Stimulated activated CD8-positive, alpha-beta memory T cell treated with anti-CD3 and anti-CD28 coated beads, Interleukin-4, amount 100 ng/mL, for 4 hours (primary cell): ENCODE measurements at places on chromosomes 12 and 14.

DNA sequence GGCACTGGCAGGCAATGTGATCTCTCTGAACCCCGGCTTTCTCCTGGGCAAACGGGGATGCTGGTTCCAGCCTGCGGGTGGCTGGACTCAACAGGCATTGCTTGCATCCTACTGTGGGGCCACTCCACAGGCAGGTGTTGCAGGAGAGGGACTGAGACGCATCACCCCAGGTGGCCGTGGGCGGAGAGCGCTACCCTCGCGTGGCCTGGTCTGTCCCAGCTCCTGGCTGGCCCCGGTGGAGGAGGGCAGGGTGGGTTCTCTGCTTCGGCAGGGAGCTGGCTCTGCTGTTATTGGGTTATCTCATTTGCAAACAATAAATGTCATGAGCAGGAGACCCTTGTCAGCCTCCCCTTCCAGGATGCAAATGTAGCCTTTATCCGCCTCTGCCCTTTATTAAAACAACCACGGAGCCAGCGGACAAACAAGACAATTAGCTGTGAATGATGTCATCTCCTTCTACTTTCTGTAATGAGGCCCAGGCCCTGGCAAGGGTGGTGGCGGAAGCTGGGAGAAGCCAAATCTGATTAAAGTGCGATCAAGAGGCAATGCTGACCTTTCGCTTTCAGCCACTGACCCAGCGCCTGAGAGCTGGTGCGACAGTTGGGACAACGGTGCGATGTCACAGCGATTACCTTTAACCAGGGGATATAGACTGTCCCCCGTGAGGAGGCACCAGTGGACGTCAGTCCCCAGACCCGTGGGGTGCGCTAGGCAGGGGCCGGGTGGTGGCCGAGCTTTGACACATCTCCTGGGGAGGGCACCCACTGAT lies 161.8 kb downstream of the KIF26A start:
- no peak for DNase-seq

DNA sequence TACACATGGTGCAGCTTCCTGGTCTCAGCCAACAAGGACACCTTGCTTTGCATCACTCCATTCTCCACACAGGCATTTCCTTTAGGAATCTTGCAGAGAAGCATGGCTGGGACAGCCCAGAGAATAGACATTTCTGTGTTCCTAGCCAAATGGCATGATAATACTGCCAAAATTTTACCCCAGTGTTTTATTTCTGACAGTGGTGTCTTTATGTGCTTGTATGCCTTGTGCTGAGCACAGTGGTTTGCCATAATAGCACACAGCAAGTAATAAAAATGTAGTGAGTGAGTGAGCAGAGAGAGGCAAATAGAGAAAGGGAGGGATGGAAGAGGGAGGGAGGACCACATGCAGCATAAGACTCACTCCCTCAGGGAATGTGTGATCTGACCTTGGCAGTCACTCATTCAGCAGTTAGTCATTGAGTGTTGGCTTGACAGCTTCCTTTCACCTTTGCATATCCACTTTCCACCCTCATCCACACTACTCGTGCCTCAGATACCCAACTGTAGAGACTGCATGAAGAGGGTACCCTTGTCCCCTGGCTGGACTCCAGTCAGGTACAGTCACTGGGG lies 212.8 kb upstream of the CCDC196 start:
- no peak for DNase-seq

DNA sequence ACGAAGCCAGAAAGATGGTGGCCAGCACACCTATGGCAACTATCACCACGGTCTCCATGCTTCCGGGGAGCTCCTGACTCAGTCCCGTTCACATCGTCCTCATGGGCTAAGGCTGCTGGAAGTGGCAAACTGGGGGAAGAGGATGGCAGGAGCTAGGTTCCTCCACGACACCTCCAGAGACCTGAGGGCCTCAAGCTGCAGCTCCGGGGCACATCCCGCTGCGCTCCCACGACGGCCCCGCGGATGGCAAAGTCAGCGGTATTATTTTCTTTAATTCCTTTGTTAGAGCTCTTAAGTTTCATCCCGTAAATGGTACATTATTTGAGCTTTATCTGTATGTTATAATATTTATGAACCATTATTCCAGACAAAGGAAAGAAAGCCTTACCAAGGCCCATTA lies 190.5 kb downstream of the DACT1 start:
- no peak for DNase-seq

DNA sequence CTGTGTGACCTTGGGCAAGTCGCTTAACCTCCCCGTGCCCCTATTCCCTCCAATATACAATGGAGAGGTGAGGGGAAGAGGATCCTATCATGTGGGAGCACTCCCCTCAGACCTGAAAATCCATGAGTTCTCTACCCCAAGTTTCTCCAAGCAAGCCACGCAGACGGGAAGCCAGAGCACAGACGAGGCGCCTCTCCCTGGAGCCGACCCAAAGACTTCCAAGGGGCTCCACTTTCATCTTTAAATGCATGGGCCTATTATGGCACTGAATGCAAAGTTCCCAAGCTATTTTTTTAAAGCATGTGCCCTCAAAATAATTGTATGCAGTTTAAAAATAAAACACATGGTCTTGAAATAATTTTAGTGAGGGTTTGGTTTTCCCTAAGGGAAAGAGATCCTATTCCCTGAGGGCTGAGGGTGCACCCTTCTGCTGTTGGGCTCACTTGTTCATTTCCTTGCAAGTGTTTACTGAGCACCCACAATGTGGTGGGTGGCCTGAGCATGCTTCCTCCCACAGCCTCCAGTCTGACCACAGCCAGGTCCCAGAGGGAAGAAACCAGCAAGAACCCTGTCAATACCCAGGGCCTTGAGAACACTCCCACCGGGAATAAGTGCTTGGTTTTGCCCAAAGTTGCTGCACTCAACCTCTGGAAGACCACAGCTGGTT lies 14.6 kb downstream of the CMKLR1 start:
- DNase-seq = no peak

DNA sequence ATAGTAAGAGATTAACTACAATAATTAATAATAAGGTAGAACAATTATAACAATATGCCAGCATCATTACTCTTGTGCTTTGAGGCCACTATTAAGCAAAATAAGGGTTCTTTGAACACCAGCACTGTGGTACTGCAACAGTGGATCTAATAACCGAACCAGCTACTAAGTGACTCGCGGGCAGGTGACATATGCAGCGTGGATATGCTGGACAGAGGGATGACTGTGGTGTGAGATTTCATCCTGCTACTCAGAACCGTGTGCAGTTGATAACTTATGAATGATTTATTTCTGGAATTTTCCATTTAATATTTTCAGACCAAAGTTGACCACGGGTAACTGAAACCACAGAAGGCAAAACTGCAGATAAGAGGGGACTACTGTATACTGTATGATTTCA lies 34.4 kb downstream of the BMAL2 start:
- DNase-seq = no peak

DNA sequence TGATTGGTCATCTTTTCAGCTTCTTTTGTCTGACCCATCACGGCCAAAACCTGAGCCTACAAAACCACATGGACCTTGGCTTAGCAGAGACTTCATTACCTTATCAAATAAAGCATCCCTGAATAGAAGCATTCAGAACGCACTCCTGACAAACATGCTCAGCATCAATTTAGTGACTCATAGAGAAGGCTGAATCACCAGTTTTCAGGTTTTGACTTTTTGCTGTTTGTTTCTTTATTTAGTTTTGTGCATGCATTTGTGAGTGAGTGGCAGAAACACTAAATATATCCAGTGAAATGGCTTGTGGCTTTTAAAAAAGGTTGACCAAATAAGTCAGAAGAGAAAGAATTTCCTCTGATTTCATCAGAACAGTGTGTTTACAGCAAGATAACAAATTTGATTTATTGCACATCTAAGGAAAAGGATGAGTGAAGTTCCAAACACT lies 19.0 kb upstream of the OVCH1 start:
- no peak for DNase-seq

DNA sequence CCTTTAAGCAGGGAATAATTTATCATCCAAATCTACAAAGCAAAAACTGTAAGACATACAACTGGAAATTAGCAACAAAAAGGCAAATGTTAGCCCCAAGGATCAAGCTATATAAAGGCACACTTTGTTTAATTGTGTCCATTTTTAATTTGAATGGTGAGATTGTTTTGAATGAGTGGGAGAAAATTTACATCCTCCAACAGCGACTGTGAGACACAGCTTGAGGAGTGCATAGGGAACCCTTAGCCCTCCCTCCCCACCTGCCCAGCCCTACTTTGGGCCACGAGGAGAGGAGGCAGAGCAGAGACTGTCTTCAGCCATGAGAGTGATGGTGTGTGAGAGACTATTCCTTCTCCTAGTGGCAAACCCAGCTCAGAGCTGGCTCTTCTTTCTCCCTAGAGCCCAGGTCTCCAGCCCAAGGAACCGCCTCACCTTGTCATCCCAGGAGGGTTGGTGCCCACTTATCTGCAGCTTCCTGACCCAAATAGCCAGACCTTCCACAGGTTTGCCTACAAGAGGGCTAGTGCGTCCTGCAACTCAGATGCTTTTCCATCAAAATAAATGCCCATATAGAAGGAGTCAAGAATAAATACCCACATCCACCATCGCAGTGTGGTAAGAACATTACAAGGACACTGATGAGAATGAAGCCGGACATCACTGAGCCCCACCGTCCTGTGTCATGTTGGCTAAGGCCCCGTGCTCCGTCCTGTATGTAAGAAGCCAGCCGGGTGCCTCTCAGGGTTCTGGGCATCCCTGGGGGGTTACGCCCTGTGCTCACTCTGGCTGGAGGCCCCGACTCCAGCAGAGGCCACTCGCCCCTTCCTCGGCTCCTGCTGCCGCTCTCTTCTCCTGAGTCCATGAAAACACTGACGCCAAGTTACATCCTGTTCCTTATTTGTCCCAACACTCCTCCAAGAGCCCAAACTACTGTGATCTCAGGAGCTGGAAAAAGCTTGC lies 36.4 kb upstream of the C14orf180 start:
- DNase-seq = no peak
